Fibroblast of the conjunctiva (primary cell): ENCODE measurements at places on chromosomes 1 and 21.

- no peak for DNase-seq
These were observed 8.7 kb downstream of the BATF3 start for GRCh38 chr1:212690816-212691403.

DNA sequence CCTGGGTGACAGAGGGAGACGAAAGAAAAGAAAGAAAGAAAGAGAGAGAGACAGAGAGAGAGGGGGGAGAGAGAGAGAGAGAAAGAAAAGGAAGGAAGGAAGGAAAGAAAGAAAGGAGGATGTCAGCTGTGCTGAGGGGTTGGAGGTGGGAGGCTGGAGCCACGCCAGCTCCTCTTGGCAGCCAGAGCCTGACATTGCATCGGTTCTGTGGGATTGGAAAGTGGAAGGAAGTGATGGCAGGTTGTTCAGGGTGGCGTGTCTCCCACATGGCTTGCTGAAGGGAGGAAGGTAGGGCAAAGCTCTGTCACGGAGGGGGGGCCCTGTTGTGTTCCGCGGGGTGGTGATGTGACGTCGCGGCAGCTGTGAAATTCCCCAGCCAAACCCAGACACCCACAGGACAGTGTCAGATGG is 30.7 kb downstream of the EIF2D start:
- no peak for DNase-seq

DNA sequence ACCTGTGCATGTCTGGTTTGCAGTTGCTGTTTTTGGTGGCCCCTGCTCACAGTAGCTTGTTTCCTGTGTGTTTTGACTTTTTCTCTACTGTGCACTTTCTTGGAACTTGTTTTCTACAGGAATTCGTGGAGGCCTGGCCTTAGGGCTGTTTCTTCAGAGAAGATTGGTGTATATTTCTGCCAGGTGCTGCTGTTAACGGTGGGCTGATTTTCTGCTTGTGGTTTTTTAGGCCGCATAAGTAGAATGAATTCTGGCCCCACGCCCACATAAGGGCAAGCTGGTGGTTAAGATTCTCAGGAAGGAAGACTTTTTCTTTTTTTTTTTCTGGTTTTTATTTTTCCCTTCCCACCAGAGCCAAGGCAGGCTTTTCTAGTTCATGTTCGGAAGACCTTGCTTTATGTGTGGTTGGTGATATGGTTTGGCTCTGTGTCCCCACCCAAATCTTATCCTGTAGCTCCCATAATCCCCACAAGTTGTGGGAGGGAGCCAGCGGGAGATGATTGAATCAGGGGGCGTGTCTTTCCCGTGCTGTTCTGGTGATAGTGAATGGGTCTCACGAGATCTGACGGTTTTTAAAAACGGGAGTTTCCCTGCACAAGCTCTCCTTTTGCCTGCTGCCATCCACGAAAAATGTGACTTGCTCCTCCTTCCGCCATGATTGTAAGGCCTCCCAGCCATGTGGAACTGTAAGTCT is 71.5 kb upstream of the DISP3 start:
- DNase-seq: no peak

DNA sequence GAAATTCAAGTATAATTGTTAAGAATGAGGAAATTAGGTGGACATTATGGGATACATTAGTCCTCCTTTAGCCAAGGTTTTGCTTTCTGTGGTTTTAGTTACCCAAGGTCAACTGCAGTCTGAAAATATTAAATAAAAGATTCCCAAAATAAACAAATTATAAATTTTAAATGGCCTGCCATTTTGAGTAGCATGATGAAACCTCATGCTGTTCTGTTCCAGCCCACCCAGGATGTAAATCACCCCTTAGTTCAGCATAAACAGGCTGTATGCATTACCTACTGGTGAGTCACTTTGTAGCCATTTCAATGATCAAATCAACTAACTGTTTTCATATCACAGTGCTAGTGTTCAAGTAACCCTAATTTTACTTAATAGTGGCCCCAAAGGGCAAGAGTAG is 132.5 kb upstream of the LYPLAL1 start:
- DNase-seq: peak; percentile 57

DNA sequence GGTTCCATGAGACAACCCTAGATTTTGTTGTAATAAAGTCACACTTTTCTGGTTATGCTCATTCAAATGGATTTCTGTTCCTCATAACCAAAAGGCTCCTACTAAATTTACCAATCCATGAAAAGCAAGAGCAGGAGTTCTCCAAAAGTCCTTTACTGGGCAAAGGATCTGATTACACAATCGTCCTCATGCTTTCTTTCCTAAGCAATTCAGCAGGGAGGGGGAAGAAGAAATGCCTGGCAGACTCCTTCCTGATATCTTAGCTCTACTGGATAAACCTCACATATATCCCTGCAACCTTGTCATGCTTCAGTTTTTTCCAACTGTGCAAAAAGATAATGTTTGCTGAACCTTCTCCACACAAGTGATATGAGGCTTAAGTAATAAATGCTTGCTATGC is 67.6 kb upstream of the GUCA2B start:
- no peak for DNase-seq

DNA sequence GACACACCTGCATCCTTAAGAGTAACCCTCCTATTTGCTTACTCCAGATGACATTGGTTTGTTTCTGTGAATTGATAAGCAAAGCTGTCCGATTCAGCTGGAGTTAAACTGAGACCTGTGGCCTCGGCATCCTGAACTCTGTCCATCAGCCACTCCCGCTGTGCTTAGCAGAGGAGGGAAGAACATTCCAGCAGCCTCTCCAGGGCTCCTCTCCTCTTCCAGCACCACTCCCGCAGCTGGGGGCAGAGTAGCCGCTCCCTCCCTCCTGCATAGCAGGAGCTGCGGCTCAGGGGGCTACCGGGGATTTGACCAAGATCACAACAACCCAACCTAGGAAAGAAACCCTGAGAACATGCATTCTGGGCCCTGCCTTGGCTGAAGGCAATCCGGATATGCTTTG is 8.8 kb downstream of the LRRC38 start:
- DNase-seq: no peak

- no peak for DNase-seq
These were observed 135.3 kb downstream of the GABPA start for GRCh38 chr21:25870084-25870483.

GRCh38 chr21:45532826-45533360 is 9.3 kb downstream of the SLC19A1 start:
- DNase-seq: no peak

DNA sequence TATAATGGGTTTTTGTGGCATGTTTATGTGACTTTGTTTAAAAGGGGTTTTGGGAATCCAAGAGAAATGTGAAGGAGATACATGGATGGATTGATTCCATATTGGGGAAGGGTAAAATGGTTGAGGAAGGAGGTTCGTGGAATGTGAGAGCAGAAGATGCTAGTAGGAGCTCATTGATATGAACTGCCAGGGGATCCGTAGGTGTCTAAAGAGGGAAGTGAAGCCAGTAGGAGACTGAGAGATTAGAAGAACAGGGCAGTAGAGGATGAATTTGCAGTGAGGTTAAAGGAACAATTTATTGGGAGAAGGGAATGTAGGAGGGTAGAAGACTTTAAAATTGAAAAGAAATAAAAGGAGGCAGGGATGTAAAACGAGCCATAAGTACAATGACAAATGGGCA is 252.6 kb downstream of the GPR52 start:
- no peak for DNase-seq

DNA sequence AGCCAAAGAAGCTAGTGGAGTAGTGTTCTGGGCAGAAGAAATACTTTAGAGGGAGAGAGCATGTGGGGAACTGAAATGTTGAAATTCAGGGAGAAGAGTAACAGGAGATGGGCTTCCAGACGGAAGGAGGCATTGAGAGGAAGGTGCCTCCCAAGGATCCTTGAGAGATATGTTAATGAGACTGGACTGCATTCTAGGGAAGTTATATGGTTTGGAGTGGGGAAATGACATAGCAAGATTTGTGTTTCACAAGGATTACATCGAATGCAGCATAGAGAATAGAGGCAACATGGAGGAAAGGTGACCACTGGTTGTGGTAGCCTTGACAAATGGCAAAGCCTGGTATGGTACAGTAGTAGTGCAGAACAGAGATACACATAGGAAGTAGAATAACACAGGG is 160.5 kb upstream of the HMCN1 start:
- no peak for DNase-seq
